A172 (cell line): ENCODE measurements at places on chromosomes 13 and 19. TPM values are rescaled to one million over a fixed set of nuclear protein-coding genes. Genes with fewer than 3 reads are reported as not detected.

- no peak for DNase-seq
Observed at GRCh38 chr13:63864171-63864902, 2448.7 kb upstream of the PCDH20 start.

DNA sequence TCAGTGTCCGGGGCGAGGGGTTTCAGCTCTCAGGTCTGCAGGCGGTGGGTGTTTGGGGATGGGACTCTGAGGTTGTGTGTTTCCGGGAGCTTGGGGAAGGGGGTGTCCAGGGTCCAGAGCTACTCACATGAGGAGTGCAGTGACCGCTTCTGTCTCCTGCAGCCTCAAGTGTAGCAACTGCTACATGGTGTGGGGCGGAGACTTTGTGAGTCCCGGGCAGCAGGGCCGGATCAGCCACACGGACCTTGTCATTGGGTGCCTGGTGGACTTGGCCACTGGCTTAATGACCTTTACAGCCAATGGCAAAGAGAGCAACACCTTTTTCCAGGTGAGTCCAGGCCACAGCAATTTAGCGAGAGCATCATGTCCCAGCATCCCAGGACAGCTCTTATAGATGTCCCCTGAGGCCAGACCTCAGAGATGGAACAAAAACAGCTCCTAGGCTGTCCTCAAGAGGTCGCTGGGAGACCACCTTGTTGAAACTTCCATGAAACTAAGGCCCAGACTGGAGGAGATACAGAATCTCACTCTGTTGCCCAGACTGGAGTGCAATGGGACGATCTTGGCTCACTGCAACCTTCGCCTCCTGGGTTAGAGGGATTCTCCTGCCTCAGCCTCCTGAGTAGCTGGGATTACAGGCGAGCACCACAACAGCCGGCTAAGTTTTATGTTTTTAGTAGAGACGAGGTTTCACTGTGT lies 44.9 kb downstream of the RYR1 start:
- DNase-seq: peak; percentile 16

- DNase-seq: no peak
Observed at GRCh38 chr13:73090823-73091187, 32.0 kb downstream of the KLF5 start.

- DNase-seq: peak; percentile 57
Observed at GRCh38 chr19:33406521-33407139, 33.1 kb downstream of the CEBPG start.

DNA sequence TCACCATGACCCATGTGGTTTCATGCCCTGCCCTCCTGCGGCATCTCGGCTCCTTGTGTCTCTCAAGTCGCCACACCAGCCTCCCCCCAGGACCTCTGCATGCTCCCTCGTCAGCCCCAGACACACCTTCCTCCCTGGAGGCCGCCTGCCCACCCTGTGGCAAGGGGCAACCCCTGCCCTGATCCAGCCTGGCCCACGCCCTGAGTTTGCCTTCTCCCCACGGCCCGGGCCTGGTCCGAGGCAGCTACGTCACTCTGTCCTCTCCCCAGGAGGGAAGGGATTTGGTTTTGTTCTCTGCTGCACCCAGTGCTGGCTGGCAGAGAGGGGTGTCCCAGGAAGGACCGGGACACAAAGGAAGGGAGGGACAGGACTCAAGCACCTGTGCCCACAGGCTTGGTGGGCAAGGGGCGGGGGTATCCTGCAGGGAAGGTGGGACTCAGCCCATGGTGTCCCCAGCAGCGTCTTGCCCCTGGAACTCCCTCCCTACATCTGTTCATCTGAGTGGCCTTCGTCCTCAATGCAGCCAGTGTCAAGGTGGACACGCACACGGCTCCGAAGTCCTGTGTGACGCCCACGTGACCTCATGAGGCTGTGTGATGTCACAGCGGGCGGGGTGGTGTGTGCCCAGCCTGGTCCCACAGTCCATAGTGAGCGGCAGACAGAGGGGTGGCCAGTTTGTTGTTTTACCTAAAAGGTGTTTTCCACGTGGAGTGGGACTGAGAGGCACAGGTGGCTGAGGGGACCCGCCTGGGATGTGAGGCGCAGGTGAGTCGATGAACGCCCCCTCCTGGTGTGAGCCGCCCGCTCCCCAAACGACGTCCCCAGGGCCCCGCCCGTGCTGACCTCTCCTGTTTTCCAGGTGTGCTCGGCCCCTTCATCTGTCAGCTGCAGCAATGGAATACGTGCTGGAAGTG lies at the start of gene TEX29:
TEX29 (plus strand) TSS at position 645 of the 914 bp plus-strand sequence; CDS start at position 894, 249 bp downstream.
- DNase-seq: no peak

DNA sequence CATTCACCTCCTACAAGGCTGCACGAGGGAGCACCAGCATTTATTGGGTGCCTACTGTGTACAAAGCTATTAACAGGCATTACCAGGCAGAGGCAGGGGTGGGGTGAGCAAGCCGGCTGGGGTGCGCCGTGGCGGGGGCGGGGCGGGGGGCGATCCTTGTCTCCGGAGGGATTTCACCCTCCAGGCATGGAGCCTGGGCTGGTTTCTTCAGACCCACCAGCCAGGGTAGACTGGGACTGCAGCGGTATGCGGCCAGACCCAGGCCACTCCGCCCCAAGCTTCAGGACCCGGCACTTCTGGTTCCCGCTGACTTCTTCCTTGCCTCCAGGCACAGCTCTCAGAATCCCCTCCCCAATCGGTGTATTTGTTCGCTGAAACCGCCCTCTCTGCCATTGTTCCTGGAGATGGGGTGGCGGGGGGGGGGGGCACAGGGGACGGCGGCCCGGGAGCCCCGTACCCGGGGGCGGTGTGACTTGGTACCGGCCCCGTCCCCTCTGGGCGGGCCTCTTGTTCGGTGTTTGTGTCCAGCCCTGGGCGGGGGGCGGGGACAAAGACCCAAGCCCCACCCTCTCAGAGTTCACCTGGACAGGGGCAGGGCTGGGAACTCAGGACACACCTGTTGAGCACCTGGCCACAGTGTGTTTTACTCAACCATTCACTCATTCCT lies 14.4 kb downstream of the TJP3 start:
- no peak for DNase-seq

GRCh38 chr19:16429066-16429758 lies 42.6 kb downstream of the EPS15L1 start:
- no peak for DNase-seq

DNA sequence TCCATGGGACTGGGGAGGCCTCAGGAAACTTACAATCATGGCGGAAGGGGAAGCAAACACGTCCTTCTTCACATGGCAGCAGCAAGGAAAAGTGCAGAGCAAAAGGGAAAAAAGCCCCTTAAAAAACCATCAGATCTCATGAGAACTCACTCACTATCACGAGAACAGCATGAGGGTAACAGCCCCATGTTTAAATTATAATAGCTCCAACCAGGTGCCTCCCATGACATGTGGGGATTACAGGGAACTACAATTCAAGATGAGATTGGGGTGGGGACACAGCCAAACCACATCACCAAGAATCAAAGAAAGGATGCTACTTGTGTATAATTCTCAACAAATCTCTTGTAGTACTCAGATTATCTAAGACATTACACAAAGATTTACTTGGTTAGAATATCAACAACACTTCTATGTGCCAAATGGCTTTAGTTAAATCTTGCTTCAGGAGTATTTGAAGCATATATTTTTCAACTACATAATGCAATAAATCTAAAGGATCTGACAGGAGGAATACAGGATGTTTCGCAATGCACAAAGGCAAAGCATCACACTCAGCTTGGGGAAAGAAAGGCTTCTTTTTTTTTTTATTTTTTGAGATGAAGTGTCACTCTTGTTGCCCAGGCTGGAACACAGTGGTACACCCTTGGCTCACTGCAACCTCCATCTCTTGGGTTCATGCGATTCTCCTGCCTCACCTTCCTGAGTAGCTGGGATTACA lies 180.0 kb downstream of the LHFPL6 start:
- DNase-seq: no peak

- DNase-seq: no peak
Observed at GRCh38 chr13:110305544-110305943, 1.4 kb downstream of the COL4A1 start.

- no peak for DNase-seq
Observed at GRCh38 chr13:36370108-36370429, 23.9 kb upstream of the SPART start.

DNA sequence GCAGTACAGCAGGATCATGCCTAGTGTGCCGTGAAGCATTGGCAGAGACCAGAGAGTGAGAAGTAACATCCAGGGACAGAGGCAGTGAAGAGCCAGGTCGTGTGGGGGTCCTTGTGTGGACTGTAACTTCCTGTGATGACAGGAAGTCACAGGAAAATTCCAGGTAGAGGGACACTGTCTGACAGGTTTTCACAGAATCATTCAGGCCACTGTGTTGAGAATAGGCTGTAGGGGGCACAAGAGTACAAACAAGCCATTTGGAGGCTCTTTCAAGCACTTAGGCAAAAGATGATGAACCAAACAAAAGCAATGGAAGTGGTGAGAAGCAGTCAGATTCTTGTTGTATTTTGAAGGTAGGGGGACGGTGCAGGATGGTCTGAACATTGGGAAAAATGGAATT lies 46.4 kb downstream of the N4BP2L1 start:
- peak; percentile 2 for DNase-seq

- DNase-seq: no peak
Observed at GRCh38 chr13:57311009-57311586, 144.1 kb downstream of the PRR20E start.

DNA sequence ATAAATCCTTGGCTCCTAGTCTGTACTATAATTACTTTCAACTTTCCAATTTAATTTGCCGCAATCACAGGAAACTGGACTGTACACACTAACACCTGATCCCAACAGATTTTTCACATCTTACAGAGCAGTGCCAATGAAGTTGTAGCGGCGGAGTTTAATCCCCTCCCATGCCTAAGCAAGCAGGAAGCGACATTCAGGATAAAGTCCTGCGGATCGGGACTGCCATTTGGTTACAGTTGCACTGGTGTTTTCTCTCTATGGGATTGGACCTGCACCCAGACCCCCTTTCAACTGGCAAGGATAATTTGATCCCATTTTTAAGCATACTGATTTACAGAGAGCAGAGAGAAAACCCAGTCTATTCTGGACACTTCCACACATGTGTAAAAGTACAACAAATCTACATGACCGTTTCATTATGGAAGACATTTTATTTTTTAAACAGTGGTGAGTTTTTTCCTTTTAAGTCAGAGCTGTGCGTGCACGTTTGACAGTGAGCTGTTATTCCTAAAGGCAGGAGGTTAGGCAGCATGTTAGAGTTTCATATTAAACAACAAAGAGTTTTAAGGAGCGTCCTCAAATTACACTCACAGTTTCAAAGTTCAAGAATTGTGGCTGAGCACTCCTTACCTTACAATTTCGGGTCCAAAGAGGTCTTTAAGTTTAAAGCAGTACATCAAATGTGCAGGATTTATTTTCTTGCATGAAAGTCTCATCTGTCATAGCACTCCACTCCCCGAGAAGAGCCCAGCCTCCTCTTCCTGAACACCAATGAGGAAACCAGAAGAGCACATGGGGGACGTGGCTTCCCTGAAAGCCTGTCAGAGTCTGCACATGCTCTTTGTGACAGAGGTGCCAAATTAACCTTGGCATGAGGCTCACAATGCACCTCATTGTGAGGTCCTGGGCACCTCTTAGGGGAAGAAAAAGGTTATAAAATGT lies 141.6 kb upstream of the RFC3 start:
- peak; percentile 38 for DNase-seq

GRCh38 chr13:22761709-22762108 lies 419.1 kb upstream of the SGCG start:
- DNase-seq: no peak

DNA sequence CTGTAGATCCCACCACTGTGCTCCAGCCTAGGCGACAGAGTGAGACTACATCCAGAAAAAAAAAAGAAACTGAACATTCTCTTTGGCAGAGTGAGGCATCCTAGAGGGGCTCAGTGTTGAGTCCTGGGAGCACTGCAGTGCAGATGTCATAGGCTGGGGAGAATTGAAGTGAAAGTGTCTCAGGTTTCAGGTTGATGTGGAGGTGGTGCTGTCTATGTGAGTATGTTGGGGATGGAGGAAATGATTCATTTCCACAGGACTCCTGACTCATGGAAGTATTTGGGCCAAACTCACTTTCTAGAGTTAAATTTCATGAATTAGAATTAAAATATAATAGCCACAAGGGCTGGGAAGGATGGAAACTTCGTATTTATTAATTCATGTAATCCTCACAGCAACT lies 134.4 kb upstream of the TSC22D1 start:
- peak; percentile 91 for DNase-seq

DNA sequence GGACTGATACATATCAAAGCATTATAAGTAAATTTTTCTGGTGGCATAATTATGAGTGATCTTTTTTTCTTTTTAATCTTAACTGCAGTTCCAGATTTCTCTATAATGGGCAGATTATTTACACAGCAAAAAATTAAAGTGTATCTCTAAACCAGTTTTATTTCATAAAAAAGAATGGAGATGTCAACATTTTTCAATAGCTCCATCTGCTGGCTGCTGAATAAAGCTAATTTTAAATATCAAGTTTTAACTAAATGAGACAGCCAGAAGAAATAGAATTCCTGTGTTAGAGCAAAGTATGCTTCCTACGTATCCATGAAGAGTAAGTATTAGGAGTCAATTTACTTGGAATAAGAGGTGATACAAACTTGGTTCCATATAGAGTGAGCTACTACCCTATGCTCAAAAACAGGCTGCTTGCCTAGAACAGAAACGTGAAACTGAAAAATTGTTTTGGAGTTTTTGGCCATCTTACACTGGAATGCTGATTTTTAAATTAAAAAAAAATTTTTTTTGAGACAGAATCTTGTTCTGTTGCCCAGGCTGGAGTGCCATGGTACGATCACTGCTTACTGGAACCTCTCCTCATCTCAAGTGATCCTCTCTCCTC lies 5.0 kb upstream of the PDS5B start:
- DNase-seq: no peak

DNA sequence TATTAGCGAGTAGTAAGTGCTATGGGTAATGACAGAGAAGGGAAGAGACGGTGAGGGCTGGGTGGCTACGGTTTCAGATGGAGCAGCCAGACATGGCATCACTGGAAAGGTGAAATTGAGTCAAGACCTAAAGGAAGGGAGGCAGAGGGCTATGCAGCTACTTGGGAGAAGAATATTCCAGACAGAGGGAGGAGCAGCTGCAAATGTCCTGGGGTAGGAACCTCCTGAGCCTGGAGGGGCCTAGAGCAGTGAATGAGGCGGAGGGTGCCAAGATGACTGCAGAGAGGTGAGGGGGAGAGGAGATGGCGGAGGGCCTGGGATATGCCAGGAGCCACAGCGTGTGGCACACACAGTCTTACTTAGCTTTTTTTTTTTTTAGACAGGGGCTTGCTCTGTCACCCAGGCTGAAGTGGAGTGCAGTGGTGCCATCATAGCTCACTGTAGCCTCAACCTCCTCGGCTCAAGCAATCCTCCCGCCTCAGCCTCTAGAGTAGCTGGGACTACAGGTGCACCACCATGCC lies 21.1 kb downstream of the PLEKHF1 start:
- DNase-seq: no peak

- DNase-seq: no peak
Observed at GRCh38 chr13:46515803-46516202, 37.2 kb upstream of the LRCH1 start.

Gene SLC27A1
- 14.9 and 16.7 TPM in 2 replicates for total RNA-seq

Gene C19orf33
- total RNA-seq: 220 and 316 TPM in 2 replicates

Gene ZNF136
- total RNA-seq: 8.8 and 16.1 TPM in 2 replicates

Gene CYP2A7
- total RNA-seq: not detected in 2 replicates

Gene PRR19
- total RNA-seq: 2.2 and 3.7 TPM in 2 replicates

Gene ZNF284
- total RNA-seq: 1.1 and 2.6 TPM in 2 replicates

Gene DMKN
- total RNA-seq: 4.0 and 4.4 TPM in 2 replicates

Gene SHD
- total RNA-seq: 0.24 and 0.53 TPM in 2 replicates

Gene PNMA8B
- total RNA-seq: not detected in 2 replicates
